ENCODE measurements at places on chromosomes 2 and 18. TPM values are rescaled to one million over a fixed set of nuclear protein-coding genes. Genes with fewer than 3 reads are reported as not detected.

The KLHL14 gene
- not detected for total RNA-seq

The TSPYL6 gene
- total RNA-seq: not detected

The POTEJ gene
- not detected for total RNA-seq

DNA sequence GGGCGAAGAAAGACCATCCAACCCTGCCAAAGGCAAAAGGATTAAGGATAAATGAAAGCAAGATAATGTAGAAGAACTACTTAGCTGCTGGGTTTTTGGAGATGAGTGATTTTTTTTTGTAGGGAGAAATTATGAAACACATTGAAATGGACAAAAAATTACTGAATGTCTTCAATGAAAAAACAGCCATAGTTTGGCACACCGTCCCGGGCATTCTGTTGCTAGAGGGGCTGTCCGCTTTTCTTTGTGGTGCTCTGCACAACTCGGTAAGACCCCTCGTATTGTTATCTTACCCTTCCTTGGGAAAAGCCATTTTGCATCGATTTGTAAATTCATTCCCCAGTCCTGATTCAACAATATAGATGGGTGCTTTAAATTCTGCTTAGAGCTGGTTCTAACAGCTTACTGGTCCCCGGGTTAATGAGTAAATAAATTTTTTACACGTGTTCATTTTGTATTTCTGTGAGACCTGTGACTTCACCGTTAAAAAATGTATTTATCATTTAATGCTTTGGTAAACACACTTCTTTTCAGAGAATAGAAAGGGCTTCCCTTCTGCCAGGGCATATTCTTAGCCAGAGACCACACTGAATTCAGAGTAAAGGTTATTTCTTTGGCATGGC, 912 bp upstream of the LAPTM4A start:
- DNase-seq: no peak

GRCh38 chr2:160317181-160318099, 117.4 kb upstream of the ITGB6 start:
- no peak for DNase-seq

- no peak for DNase-seq
These were observed 928 bp downstream of the NAGK start for GRCh38 chr2:71069376-71069775.

- DNase-seq: no peak
These were observed 12.3 kb upstream of the ASNSD1 start for GRCh38 chr2:189648846-189649509.

DNA sequence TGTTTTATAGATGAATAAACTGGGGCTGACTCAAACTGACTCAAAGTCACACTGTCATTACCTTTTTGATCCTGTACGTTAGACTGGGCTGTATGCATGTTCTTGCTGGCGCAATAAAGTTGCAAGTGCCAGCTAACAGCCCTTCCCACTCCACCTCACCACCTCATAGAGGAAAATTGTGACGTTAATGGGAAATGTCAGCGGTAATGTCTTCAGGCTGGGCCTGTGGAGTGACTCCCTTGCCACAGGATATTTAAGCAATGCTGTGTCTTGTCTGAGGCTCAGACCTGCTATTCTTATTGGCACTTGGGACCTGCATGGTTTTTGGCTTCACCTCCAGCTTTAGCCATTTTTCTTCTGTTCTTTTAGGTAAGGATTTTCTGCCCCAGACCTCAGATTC, 25.2 kb upstream of the CASP10 start:
- DNase-seq: peak; percentile 36

DNA sequence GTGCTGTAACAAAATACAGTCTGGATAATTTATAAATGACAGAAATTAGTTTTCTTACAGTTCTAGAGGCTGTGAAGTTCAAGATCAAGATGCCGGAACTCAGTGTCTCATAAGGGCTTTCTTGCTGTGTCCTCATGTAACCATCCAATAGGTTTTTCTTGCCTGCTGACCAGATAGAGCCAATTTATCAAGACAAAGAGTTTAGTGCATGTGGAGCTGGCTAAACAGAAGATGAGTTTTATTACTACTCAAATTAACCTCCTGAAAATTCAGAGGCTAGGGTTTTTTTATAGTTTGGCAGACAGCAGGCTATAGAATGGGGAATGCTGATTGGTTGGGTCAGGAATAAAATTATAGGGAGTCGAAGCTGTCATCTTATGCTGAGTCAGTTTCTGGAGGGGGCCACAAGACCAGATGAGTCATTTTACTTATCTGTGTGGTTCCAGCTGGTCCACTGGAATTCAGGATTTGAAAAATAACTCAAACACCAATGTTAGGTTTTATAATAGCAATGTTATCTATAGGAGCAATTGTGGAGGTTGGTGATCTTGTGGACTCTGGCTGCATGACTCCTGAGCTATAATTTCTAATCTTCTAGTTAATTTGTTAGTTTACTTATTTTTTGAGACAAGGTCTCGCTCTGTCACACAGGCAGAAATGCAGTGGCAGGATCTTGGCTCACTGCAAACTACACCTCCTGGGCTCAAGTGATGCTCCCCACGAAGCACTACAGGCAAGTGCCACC, 3.2 kb upstream of the PDK1 start:
- no peak for DNase-seq

GRCh38 chr2:224545884-224546644, 39.1 kb downstream of the CUL3 start:
- no peak for DNase-seq

DNA sequence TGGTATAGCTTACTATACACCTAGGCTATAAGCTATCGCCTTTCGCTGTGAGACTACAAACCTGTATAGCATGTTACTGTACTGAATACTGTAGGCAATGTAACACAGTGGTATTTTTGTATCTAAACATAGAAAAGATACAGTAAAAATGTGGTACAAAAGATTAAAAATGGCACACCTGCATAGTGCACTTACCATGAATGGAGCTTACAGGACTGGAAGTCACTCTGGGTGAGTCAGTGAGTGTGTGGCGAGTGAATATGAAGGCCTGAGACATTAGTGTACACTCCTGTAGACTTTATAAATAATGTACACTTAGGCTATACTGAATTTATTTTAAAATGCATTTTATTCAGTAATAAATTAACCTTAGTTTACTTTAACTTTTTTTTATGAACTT, 258.2 kb upstream of the SP5 start:
- no peak for DNase-seq

- DNase-seq: no peak
These were observed 3.7 kb downstream of the MEX3C start for GRCh38 chr18:51193621-51194287.

DNA sequence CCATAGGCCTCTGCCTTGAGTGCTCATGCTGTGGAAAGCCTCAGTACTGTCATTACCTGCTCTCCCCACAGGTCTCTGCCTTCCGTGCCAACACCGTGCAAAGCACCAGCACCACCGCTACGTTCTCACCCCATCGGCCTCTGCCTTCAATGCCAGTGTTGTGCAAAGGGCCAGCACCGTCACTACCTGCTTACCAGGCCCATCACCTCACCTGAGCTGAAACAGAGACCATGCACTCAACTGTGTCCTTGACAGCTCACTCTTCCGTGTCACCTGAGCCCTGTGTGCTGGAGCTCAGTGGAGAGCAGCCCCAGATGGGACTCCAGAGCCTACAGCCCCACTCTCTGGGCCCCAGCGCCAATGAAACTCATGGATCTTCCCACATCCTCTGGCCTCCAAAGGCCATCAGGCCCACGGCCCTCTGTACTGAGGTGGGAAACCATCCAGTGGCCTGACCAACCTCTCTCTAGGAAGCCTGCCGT, 62.7 kb downstream of the ZNF516 start:
- no peak for DNase-seq
